ENCODE measurements at places on chromosomes 1 and 21.
A peak's percentile ranks its signal among the peaks of the same experiment; 100 is the strongest.

- DNase-seq, result peak; percentile 60
Observed at GRCh38 chr1:21573971-21574465, 64.8 kb downstream of the ALPL start.

- DNase-seq, result no peak
Observed at GRCh38 chr1:183821309-183821888, 16.5 kb downstream of the RGL1 start.

DNA sequence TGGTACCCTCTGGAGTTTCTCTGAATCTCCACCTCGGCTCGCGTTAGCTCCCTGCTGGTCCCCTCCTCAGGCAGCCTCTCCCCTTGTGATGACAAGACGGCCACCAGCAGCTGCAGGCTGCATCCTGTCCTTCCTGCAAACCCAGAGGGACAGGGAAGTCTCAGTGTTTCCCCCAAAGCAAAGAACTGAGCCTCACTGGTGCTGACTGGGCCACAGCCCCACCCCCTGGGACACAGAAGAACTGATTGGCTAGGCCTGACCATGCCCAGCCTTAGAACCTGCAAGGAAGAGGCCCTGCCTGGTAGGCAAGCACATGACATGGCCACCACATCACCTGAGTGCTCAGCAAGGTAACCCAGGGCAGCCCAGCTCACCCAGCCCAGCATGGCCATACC lies 34.6 kb downstream of the TMEM51 start:
- DNase-seq, result no peak

- DNase-seq, result peak; percentile 56
Observed at GRCh38 chr1:225987491-225988316, 11.4 kb downstream of the SDE2 start.

DNA sequence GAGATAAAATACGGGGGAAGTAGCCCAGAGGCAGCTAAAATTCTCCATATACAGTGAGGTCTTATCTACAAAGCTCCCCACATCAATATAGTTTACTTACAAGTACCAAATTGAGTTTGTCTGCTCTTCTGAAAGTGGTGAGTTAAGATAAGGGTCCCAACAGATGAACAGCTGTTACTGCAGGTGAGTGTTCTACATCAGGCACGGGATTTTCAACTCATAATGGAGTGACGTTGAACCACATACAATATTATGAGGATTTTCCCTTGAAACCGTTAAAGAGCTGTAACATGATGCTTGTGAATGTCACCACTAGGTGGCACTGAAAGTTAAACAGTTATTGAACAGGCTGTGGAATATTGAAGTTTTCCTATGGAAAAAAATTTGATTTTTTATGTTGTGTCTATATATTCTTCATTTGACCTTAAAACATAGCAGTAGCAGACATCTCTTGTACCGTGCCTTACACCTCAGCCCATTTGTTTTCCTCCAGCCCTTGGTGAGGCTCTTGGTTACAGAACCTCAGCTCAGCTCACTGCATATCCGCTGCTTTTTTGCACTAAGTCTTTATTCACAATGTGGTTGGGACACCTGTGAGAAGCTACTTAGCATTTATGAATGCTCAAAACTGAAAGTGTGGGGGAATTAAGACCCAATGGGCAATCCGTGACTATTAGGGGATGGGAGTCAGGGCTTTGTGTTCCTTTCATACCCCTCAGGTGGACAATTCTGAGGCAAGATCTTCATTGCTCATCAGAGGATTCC lies 23.2 kb downstream of the CD1D start:
- peak; percentile 64 for DNase-seq

DNA sequence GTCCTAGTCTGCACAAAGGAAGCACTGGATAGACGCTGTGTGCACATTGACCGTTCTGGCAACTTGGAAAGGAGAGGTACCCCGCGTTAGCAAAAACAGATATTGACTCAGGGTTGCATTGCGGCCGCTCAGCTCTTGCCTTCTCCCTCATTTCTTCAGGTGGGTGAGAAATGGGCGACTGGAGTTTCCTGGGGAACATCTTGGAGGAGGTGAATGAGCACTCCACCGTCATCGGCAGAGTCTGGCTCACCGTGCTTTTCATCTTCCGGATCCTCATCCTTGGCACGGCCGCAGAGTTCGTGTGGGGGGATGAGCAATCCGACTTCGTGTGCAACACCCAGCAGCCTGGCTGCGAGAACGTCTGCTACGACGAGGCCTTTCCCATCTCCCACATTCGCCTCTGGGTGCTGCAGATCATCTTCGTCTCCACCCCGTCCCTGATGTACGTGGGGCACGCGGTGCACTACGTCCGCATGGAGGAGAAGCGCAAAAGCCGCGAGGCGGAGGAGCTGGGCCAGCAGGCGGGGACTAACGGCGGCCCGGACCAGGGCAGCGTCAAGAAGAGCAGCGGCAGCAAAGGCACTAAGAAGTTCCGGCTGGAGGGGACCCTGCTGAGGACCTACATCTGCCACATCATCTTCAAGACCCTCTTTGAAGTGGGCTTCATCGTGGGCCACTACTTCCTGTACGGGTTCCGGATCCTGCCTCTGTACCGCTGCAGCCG lies 5.4 kb downstream of the GJA8 start:
- DNase-seq, result no peak

DNA sequence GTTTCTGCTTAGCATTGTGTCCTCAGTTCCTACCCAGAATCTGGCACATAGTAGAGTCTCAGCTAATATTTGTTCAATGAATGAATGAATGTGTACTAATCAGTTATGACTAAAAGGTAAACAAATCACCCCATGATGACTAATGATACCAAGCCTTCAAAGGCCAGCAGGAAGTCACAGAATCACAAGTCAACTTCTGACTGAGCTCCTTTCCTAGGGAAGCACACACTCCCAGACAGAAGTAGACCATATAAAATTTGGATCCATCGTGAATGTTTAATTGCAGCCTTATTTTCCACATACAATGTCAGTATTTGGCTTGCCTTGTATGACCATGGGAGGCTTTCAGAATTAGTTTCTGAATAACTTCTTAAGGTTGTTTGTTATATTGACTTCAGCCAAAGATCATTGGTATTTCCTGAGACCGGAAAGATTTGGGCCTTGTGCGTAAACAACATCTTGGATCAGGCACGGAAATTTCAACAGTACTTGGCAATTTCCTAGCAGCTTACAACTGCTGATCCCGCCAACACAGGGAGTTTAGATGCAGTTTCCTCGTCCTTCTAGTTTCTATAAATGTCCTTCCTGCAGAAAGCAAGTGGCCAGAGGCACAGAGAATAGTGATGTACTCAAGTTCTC lies 185.9 kb upstream of the ATP1B1 start:
- DNase-seq, result no peak

- DNase-seq, result no peak
Observed at GRCh38 chr1:201510734-201511133, 3.8 kb upstream of the CSRP1 start.

- DNase-seq, result no peak
Observed at GRCh38 chr1:162300057-162300917, 76.4 kb downstream of the SPATA46 start.
